ENCODE measurements at places on chromosomes 5 and 9. TPM values are rescaled to one million over a fixed set of nuclear protein-coding genes. Genes with fewer than 3 reads are reported as not detected.

Gene LCN10
- total RNA-seq: 0.30 TPM

Gene SLC28A3
- not detected for total RNA-seq

Gene NRG2
- not detected for total RNA-seq

Gene SGCD
- total RNA-seq: not detected

DNA sequence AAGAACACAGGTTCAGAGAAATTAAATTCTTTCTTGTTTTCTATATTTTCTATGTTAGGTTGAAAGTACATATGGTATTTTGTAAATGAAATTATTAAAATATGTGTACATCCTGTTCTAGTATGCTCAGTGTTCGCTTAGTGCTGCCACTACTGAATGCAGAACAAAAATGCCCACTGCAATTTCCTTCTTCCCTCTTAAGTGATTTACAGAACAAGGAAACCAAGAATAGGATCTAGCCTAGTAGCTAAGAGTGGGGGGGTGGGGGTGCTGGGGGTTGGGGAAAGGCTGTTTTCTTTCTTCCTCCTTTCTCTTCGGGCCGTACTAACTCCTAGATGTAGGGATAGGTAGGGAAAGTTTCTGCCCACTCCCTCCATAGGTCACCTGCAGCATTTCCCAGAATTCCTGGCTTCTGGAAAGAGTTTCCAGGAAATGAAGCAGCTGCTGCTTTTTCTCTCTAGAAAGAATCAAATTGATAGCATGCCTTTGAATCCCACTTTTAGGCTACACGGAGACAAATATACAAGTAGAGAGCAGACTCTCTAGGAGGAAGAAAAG is 15.7 kb downstream of the SPATA9 start:
- DNase-seq: no peak

DNA sequence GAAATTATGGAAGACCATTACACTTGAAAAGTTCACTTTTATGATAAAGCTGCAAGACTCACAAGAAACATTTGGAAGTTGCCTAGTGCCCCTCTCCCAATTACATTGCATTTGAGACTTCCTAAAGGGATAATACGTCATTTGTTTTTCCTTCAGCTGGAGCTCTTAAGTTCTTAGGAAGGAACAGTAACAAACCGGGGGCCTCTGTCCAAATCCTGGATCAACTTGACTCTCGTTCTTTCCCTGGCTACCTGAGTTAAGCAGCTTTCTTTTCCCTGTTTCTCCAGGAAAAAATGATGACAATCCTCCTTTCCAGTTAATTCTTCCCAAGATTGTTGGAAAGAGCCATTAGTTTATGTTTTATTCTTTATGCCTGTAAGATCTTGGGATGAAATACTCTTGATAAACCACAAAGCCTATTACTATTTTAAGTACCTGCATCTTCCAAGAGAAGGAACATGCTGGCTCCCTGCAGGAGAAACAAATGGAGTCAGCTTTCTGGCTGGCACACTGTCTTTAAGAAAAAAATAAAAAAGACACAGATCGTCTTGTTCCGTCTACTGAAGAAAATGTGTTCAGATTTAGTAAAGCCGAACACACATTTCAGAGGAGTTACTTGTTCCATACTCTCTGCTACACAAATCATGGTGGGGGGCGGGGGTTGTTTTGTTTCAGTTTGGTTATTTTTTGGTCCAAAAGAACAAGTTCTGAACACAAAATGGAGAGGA is 297.9 kb downstream of the EFNA5 start:
- no peak for DNase-seq

DNA sequence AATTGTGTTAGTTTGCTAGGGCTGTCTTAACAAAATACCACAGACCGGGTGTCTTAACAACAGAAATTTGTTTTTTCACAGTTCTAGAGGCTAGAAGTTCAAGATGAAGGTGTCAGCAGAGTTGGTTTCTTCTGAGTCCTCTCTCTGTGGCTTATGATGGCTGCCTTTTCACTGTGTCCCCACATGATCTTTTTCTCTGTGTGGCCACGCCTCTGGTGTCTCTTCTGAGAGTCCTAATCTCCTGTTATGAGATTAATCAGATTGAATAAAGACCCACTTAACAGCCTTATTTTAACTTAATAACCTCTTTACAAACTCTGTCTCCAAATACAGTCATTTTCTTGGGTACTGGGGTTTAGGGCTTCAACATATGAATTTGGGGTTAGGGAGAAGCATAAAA is 561.1 kb downstream of the NR2F1-AS1 start:
- no peak for DNase-seq

DNA sequence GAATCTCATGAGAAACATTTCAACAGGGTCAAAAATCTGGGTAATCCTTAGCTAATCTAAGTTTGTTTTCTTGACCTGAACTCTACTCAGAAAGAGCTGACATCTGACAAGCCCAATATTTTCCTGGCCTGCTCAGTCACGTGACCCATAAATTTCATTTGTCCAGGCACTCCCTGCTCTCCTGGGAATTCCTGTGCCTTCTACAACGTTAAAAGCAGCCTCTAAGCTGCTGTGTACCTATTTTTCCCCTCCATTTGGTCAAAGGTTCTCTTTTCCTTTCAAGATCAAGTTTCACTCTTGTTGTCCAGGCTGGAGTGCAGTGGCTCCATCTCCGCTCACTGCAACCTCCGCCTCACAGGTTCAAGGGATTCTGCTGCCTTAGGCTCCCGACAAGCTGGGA is 148.8 kb upstream of the ABCA1 start:
- no peak for DNase-seq

DNA sequence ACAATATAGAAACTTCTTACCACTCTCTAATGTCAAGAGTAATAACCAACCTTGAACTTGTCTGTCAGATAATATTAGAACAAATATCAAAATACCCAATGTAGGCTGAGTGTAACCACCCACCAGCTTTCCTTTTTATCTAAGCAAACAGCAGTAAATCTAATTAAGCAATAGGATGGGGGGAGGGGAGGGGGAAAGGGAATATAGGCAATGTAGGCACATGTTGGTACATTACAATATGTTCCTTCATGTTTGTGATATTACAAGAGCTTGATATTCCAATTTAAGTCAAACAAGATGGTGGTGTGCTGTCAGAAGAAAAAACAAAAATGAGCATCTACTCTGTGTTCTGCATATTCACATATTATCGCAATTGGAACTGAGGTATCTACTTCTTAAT is 158.2 kb downstream of the DENND1A start:
- DNase-seq: no peak

GRCh38 chr5:42020788-42021530 is 95.9 kb downstream of the FBXO4 start:
- DNase-seq: no peak

GRCh38 chr9:29799227-29799626 is 2225.9 kb upstream of the C9orf72 start:
- no peak for DNase-seq

GRCh38 chr5:65086234-65086890 is 317.6 kb downstream of the CWC27 start:
- DNase-seq: no peak

GRCh38 chr5:4361753-4362152 is 766.1 kb downstream of the IRX1 start:
- no peak for DNase-seq

Measured in CD4-positive, CD25-positive, alpha-beta regulatory T cell (primary cell).